ENCODE measurements at places on chromosomes 2 and 18.

DNA sequence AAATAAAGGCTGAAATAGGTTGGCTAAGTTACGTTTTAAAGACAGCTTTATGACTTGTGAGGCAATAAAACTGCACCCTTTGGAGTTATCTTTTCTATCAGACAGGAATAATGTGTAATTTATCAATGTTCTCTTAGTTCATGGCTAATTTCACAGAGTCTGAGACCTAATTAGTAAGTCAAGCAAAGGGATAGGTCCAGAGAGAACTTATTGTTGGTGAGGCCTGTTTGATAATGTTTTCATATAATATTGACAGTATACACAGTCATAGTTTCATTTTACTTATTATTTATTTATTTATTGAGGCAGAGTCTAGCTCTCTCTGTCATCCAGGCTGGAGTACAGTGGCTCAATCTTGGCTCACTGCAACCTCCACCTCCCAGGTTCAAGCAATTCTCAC, 1.9 kb upstream of the IL36RN start:
- no peak for DNase-seq

GRCh38 chr18:8661754-8662559, 43.4 kb upstream of the MTCL1 start:
- peak; percentile 39 for DNase-seq

DNA sequence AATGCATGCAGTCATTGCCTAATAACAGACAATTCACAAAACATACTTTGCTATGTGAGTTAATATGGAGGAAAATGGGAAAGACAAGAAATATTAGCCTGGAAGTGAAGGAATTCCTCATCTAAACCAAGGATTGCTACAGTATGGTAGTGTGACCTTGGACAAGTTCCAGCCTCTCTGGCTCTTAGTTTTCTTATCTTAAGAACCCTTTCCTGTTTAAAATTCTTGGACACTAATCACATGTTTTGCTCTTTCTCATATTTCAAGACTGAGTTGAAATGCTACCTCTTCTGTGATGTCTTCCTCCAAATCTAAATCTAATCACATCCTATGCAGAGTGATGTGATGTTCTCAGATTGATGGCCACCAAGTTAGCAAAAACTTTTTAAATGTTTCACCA, 20.8 kb upstream of the ADAM23 start:
- no peak for DNase-seq

DNA sequence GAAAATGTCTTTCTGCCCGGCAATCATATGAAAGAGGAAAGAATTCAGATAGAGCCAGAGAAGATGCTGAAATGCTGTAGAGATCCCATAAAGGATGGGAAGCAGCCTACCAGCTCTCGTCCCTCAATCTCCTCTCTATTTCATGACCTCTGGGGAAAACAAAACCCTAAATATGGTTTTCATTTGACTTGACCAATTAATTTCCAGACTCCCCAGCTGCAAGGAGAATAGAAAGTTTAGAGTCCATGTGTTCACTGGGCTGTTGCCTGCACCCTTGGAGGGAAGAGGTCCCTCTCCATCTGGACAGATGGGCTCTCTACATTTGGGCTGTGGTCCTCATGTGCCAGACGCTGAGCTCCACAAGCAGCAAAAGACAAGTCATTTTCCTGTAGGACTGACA, 40.6 kb downstream of the CAPN13 start:
- DNase-seq = no peak

DNA sequence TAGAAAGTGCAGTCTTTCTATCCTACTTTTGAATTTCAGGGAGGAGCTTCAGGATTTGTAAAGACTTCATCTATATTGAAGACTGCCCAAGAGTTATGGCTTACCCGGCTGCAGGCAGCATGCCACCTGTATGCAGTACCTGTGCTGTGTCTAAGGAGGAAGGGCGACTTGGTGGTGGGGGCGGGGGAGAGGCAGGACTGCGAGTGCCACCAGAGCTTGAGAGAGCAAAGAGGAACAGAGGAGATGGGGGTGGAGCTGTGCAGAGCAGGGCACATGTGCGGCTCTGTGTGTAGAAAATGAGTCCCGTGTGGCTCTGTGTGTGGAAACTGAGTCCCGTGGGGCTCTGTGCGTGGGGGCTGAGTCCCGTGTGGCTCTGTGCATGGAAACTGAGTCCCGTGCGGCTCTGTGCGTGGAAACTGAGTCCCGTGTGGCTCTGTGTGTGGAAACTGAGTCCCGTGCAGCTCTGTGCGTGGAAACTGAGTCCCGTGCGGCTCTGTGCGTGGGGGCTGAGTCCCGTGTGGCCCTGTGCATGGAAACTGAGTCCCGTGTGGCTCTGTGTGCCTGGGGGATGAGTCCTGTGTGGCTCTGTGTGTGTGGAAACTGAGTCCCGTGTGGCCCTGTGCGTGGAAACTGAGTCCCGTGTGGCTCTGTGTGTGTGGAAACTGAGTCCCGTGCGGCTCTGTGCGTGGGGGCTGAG, 43.2 kb downstream of the LDLRAD4 start:
- no peak for DNase-seq

- peak; percentile 73 for DNase-seq
Observed at GRCh38 chr18:38526922-38527321, 961.3 kb upstream of the CELF4 start.

GRCh38 chr2:86370579-86370978, 33.2 kb upstream of the REEP1 start:
- no peak for DNase-seq

- no peak for DNase-seq
Observed at GRCh38 chr2:200993097-200993496, 29.6 kb upstream of the ORC2 start.

- no peak for DNase-seq
Observed at GRCh38 chr2:111670776-111671175, 213.2 kb downstream of the ANAPC1 start.
